ENCODE measurements at places on chromosomes 11 and 22.
A peak's percentile ranks its signal among the peaks of the same experiment; 100 is the strongest.

GRCh38 chr22:27705408-27706080, 96.0 kb downstream of the MN1 start:
- DNase-seq = no peak

DNA sequence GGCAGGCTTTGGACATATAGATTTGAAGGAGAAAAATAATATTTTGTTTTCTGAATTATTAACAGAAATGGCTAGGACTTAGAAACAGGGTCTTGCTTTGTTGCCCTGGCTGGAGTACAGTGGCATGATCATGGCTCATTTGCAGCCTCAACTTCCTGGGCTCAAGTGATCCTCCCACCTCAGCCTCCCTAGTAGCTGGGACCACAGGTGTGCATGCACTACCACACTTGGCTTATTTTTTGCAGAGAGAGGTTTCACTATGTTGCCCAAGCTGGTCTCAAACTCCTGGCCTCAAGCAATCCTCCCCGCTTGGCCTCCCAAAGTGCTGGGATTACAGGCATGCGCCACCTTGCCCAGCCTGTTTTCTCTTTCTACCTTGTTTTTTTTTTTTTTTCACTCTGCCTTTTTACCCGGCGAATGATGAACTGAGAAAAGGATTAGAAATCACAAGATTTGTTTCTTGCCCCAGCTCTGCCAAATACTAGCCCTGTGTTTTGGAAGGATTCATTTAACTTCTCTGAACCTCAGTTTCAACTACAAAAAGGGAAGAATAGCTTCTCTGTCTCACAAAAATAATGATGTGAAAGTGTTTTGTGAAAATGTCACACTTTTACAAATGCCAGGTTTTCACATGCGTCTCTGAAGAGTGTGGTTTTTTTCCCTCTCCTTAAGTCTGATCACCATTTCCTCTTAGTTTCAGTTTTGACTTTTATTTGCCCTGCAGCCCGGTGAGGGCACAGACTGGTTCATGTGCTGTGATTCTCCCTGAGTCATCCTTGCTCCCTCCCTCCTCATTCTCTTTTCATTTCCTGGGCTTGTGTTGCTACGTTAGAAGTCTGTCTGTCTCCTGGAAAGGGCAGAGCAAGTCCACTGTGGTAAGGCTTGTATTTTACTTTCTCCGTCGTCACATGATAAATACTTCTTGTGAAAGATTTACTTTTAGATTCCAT, 67.7 kb downstream of the BCL2L13 start:
- DNase-seq = peak; percentile 87

GRCh38 chr22:26471522-26471921, 12.1 kb downstream of the HPS4 start:
- DNase-seq = no peak

DNA sequence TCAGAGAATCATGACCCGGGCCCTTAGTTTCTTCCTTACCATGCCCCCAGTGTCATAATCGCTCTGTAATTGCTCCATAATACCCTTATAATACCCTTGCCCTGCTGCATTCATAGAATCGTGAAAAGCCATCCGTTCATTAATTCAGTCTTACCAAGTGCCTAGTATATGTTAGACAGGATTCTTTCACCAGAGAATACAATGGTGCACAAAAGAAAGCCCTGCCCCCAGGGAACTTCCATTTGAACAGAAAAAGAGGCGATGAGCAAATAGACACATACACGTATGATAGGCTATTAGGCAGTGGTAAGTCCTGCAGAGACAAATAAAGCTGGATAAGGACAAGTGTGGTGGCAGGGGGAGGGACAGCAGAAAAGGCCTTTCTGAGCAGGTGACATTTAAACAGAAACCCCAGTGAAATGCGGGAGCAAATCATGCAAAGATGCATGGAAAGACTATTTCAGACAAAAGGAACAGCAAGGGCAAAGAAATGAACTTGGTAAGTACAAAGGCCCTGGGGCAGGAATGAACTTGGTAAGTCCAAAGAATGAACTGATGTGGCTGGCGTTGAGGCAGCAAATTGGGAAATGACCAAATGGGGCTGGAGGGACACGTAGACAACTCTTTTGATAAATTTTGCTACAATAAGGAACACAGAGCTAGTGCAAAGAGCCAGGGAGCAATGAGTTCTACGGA, 74.6 kb upstream of the CREB3L1 start:
- no peak for DNase-seq

DNA sequence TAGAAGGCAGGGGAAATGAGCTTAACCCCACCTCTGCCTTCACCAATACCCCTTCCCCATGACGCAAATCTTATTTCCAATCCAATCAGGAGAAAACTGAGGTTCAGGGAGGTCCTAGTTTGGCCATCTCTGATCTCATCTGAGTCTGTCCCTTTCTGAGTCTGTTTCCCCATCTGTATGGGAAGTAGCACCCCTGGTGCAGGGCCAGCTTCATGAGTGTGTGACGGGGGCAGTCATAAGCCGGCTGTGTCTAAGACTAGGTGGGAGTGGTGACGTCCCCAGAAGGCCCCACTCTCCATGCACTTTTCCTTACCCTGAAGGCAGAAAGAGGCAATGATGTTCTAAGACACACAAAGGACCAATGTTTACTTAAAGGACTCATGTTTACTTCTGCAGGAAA, 72.3 kb downstream of the MN1 start:
- no peak for DNase-seq

- DNase-seq = peak; percentile 21
Observed at GRCh38 chr11:123742031-123742723, 717 bp upstream of the ZNF202 start.

DNA sequence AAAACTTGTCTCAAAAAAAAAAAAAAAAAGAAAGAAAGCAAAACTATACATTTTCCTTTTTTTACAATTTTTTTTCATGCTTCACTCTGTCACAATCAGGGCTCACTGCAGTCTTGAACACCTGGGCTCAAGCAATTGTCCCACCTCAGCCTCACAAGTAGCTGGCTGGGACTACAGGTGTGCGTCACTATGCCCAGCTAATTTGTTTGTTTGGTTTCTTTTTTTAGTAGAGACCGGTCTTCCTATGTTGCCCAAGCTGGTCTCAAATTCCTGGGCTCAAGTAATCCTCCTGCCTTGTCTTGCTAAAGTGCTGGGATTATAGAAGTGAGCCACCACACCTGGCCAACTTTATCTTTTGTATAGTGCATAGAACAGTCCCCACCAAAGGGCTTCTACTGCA, 15.0 kb upstream of the CXCR5 start:
- no peak for DNase-seq

DNA sequence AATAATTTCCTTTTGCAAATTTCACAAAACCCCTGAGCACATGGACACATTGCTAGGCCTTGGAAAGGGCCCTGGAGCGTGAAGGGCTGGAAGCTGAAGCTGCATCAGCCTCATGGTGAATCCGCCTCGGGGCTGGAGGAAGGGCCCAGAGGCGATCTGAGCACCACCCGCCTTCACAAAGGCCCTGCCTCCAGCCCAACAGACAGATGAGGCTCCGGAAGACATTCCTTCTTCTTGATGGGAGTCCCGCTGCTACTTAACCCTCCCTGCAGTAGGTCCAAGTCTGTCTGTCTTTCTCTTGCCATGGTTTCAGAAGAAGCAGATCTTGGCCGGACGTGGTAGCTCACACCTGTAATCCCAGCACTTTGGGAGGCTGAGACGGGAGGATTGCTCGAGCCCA, 16.5 kb downstream of the ARRB1 start:
- DNase-seq = no peak

DNA sequence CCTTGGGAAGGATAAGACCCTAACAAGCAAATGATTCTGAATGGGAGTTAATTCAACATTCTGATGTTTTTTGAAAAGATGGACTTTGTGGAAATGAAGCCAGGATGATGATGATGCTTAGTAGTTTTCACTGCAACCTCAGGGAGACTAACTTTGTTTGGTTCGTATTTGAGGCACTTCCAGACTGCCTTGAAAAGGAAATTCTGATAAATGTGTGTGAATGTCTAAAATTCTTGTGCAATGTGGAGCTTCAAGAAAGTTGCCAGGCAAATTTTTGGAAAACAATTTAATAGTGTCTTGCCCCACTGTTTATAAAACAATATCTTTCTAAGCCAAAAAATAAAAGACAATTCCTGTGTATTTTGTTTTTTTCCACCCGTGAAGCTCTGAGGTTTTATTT, 11.2 kb upstream of the NAV2 start:
- DNase-seq = no peak

DNA sequence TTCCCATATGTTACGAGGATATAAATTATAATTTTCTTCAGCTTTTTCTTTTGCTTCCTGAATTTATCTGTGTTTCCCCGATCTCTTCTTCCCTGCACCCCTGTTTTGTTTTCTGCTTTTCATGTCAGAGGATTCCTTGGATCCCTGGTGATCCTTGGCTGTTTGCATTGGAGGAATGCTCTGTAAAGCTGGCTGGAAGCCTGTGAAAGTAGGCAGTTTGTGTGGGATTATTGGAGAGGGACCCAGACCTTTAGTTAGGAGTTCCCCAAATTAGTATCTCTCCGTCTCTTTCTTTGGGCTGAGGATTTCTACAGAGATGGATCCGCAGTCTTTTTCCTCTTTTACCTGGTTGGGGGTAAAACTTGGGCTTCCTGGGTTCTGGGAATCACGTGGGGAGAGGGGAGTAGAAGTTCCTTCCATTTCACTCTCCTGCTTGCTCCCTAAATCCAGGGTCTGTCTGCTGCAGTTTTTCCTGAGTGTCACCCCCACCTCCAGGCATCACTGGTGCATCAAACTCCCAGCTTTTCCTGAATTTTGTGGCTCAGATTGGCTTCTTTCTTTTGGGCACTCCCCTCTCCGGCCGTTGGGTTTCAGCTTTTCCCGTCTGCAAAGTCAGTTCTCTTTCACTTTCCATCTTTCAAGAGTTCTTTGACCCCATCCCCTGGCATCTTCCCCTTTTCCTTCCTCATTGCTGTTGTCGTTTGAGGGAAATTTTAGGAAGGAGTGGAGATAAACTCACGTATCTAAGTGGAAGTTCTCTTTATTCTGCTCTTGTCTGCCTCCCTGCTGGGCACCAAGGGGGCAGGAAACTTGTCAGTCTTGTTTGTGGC, 79.1 kb upstream of the ALX4 start:
- no peak for DNase-seq

DNA sequence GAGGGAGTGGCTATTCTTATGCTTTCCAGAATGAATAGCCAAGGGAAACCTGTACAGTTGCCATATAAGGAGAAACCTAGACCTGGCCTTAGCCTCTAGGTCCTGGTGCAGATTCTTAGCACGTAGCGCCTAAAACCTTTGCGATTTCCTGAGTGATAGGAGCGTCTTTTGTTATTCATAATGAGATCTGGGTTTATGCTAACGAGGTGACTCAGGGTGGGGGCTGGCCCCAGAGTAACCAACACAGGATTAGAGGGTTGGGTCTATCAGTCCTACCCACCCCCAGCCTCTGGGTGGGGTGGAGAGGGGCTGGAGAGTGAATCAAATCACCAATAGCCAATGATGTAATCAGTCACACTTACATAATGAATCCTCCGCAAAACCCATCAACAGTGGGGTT, 73.4 kb upstream of the PARVG start:
- DNase-seq = no peak

DNA sequence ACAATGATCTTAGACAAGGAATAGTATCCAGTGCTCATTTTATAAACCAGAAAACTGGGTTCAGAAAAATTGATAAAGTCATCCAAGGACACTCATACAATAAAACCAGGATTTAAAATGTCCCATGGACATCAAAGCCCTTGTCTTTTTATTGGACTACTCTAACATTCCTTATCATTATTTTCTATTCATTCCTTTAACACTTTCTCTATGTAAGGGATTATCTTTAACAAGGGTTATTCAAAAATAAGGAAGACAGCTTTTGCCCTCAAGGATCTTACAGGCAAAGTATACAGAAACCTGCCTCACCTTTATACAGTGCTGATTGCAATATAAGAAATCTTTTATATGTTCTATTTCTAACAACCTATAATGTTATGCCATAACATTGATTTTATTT, 790.8 kb downstream of the DLG2 start:
- DNase-seq = no peak

GRCh38 chr22:43293655-43294392, 49.3 kb downstream of the SCUBE1 start:
- DNase-seq = peak; percentile 19

All from NB4 (cell line).